ENCODE measurements at places on chromosomes 3 and 15. TPM values are rescaled to one million over a fixed set of nuclear protein-coding genes. Genes with fewer than 3 reads are reported as not detected.

Gene GOLGA6D
- not detected for total RNA-seq

DNA sequence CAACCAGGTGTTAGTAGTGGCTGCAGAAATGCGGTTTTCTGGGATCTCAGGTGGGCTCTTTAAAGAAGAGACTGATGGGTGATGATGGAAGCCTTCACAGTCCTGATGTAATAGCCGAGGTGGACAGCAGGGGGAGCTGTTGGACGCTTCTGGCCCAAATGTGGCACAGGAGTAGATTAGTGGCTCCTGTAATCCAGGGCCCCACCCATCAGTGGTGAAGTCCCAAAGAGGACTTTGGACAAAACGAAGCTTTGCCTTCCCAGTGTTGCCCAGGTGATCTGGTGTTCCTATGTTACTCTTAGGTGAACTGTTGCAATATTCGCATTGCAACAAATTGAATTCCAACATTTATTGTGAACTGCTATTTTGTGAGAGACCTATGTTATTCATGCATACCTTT lies 31.8 kb upstream of the MYZAP start:
- DNase-seq: peak; percentile 31

- DNase-seq: no peak
Measured at GRCh38 chr15:62050115-62050514, 10.1 kb downstream of the VPS13C start.

- DNase-seq: no peak
Measured at GRCh38 chr3:44962621-44963393, 13.2 kb downstream of the ZDHHC3 start.

DNA sequence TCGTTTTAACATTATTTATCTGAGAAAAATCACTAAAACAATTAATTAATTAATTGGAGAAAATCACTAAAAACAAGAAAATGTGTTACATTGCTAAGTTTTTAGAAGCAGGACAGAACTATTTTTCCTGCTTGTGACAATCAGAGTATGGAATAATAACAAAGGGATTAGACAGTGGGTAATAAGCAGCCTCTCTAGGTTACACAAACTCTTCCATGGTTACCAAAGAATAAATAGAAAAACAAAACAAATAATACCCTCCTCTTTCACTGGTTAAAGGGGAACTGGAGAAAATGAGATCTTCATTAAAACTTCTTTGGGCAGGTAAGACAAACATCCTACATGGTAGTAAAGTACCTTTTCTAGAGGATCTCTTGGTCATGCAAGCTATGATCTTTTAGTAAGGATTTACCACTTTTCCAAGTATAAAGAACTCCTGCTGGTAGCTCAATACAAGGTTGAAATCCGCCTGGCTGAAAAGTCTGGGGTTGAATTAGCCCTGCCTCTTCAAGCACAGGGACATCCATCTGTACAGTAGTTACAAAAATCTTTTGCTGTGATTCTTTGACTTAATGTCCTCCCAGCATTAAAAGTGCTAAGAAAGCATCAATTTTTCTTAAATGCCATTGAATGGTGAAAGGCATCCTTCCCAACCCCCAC lies 2.5 kb upstream of the PLCH1 start:
- DNase-seq: no peak

Gene ITPKA
- total RNA-seq: 0.44 TPM

DNA sequence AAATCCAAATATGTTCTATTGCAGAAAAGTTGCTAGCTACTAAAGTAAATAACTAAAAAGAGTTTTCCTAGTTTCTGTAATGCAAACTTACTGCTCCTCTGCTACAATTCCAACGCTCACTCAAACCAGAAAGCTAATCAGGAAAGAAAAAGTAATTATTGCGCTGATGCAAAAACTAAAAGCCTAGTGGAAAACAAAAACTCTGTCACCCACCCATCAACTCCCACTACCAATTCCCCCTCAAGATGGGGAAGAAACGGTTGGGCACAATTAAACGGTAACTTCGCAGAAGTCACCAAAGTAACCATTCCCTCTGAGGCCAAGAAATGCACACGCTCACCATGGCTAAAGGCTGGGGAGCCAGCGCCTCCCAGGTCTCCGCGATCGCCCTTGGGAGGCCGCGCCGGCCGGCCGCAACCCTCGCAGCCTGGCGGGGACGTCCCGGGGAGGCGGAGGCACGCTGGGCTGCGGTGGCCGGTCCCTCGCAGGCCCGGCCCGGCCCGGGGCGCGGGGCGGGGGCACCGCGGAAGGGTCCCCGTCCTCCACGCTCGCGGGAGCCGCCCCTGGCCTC lies 684 bp downstream of the SLTM start:
- no peak for DNase-seq

- no peak for DNase-seq
Measured at GRCh38 chr3:17195192-17195611, 310.4 kb downstream of the PLCL2 start.

GRCh38 chr3:10286596-10287295 lies 6.0 kb downstream of the GHRL start:
- no peak for DNase-seq

DNA sequence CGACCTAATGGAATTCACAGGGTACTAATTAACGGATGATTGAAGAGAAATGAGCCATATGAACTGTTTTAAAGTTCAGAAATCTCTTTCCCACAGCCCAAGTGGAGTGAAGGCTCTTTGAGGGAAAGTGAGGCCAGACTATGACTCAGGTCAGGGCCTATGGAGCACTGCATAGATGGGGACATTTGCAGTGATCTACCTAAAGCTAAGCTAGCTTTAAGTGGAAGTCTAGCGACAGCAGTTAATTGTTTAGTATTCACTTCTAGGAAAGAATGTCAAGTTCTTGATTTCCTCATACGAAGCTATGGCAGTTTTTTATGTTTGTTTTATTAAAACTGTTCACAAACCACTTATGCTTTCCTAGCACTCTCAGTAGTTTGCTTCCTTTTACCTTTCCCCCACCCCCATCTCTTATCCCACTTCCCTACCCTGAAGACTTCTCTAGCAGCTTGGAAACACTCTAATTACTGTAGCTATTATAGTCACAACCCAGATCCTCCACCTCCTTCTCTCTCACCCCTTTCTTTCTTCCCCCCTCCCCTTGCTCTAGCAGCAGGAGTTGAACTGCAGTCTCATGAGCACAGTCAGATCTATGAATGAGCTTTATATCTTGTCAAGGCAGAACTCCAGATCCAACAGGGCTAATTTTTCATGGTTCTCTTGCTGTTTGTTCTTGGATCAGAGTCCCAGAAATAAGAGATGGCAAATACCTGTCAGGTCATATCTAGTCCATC lies 6.2 kb downstream of the ZNF609 start:
- DNase-seq: no peak

Gene SEC22C
- total RNA-seq: 53.6 TPM

GRCh38 chr3:59873576-59874230 lies 823.9 kb upstream of the CFAP20DC start:
- DNase-seq: no peak

Gene TRIM71
- total RNA-seq: 0.02 TPM

- peak; percentile 71 for DNase-seq
Measured at GRCh38 chr3:46895204-46895660, 17.7 kb downstream of the PTH1R start.

DNA sequence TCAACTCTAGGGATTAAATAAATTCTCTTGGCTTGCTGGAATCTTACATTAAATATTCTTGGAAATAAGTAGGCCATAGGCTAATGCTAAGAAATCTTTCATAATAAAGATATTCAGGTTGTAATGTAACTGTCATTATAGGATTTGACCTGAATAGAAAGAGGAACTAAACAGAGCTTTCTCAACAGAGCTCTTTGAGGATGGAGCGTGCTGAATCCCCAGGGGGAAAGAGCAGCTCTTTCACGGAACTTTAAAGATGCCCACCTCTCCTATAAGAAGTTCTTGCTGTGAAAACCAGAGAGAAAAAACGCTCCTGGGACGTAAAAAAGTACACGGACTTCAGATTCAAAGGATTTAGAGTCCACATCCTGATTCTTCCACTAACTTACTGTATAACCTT lies 77.9 kb downstream of the NTRK3 start:
- no peak for DNase-seq

GRCh38 chr15:42385206-42385979 lies 26.1 kb downstream of the CAPN3 start:
- DNase-seq: no peak

DNA sequence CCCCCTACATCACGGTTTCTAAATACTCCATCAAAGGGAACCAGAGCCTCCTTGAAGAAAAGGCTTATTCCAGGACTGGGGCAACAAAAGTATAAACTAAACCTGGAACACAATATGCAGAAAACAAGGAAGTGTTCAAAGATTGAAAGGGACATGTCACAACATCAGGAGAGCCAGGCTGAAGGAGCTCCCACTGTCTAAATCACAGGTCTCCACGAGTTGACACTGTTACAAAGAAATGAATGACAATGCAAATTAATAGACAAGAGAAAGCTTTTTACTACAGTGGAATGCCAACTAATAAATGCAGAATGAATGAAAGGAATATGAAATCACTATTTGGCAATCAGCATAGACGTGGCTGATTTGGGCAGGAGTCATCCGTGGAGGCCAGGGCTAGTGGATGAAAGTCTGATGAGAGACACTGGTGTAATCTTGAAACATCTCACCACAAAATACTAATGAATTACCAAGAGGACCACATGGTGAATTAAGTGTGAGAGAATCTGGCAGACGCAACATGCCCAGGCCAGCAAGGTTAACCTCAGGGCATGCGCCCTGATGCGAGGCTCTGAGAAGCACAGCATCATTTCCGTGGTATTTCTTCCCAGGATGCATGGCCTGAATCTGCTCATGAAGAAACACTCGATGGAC lies 123.8 kb upstream of the TJP1 start:
- DNase-seq: no peak

DNA sequence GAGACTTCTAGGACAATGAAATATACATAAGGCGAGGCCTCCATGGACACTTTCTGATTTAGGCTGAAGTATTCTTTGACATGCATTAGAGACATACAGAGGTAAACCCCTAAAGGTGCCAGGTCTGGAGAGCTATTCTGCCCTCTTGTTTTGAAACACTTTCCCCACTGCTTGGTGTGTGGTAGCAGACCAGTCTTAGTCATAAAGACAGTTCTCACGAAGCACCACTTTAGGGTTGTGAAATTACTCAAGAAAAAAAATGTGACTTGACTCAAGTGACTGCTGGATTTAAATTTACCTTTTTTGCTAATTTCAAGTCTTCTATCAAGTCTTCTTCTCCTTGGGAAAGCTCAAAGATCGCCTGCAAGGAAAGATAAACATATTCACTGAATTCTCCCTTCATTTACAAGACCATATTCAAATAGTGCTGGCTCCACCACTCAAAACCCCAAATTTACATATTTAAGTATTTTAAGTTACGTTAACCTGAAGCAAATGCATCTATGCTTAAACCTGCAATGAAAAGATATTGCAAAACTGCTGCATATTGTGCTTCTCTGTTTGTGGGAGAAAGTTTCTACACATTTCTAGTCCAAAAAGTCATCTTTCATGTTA lies 48.4 kb downstream of the ARHGEF3 start:
- DNase-seq: no peak

Gene THRB
- not detected for total RNA-seq

Gene PLA2G4E
- total RNA-seq: not detected

DNA sequence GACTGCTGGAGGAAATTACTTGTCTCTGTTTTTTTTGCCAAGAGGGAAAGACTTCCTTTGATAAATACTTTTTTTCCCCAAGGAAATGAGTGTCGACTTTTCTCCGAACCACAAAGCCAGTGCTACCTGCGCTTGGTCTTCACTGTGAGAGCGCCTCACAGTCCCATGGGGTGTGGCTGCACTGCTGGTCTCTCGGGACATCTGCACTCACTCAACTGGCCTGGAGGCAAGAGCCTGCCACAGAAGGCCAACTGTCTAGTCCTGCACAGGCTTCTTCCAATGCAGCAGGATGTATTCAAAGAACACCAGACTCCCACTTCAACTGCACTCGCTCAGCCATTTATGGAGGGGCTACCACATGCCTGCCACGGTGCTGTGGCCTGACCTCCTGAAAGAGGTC lies 40.6 kb upstream of the CGNL1 start:
- no peak for DNase-seq

- DNase-seq: no peak
Measured at GRCh38 chr15:24865303-24865702, 89.5 kb upstream of the SNRPN start.

- DNase-seq: no peak
Measured at GRCh38 chr15:68623301-68623892, 44.6 kb downstream of the CORO2B start.

- DNase-seq: no peak
Measured at GRCh38 chr15:69454953-69455352, 2.3 kb downstream of the RPLP1 start.

DNA sequence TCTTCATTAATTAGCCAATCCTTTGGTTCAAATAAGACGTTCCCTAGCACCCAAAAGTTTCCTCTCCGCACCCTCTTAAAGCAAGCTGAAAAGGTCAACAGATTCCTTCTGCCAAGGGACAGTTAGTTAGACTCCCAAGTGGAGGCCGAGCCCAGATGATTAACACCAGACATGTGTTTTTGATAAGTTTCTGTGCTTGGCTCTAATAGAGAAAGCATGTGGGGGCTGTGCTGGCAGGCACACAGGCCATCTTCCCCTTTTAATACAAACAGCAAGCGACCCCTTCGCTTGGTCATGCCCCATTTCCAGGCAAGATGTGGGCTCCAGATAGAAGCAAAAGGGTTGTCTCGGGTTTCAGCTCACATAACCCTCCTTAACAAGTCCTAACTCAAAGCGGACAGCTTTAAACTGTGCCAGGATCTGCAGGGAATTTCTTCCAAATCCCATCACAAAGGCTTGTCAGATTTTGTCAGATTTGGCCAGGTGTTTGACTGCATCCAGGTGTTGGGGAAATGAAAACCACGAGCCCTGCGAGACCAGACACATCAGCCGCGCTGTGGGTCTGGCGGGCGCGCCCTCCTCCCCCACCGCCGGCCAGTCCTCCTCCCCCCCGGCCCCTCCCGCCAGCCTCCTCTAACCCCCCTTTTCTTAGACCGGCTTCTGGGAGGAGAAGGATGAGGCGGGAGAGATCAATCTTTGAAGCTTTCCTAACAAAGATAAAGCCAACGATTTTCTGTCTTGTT lies 3.3 kb downstream of the HES1 start:
- no peak for DNase-seq

GRCh38 chr3:129605922-129606635 lies 397 bp downstream of the PLXND1 start:
- DNase-seq: peak; percentile 22

- DNase-seq: no peak
Measured at GRCh38 chr15:64453689-64454037, 6.7 kb upstream of the ZNF609 start.

- DNase-seq: no peak
Measured at GRCh38 chr15:100020614-100021013, 287.4 kb upstream of the LYSMD4 start.

Measured in CD8-positive, alpha-beta memory T cell (primary cell).